Progenitor cell of endocrine pancreas (in vitro differentiated cells): ENCODE measurements at places on chromosomes 7 and 10. TPM values are rescaled to one million over a fixed set of nuclear protein-coding genes. Genes with fewer than 3 reads are reported as not detected.

DNA sequence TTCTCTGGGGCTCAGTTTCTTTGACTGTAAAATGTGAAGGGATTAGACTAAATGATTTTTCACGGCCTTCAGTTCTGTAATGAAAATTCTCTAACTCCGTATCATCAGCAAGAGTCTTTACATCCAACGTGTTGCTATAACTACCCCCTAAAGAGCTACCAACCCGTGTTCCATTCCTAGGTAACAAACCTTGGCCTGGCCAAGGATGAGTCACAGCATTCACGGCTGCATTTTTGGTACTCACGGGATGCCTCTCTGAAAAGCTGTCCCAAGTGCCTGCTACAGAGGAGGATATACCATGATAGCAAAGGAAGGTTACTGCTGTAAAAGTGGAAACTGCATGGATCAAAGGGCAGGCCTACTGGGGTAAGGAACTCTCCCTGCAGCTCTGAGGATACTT is 5.9 kb downstream of the LRRC4 start:
- H3K27ac ChIP-seq = no peak overlapping the region
- H3K4me3 ChIP-seq = no peak overlapping the region
- H3K4me1 ChIP-seq = peaks cover 18% of the 10 kb centered on the region
- no peaks in the 10 kb centered on the region for H3K27me3 ChIP-seq

- peaks cover 15% of the 10 kb centered on the region for H3K4me1 ChIP-seq
- H3K27me3 ChIP-seq = peaks cover 8% of the 10 kb centered on the region
- H3K36me3 ChIP-seq = no peaks in the 10 kb centered on the region
- no peak for DNase-seq
- no peak overlapping the region for H3K4me3 ChIP-seq
Measured at GRCh38 chr7:23295401-23295697, 3.8 kb upstream of the MALSU1 start.

DNA sequence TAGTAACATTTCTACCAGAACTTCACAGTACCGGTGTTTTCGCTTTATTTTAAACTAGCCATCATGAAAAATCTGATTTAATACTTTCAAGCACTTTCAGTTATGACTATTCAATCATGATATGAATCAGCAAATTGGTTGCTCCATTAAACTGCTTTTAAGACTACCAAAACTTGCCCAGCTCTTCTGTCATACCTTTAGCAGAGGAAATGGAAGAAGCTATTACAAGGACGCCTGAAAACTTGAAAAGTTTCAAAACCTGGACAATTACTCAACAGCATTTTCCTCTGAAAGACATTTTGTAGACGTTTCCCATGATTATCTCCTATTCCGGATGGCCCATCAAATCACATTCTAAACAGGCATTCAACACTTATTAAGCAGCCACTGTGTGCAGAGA is 2.0 kb downstream of the JAZF1 start:
- peak overlapping the region; percentile 18 for H3K27ac ChIP-seq
- H3K4me1 ChIP-seq = peaks cover 15% of the 10 kb centered on the region
- H3K27me3 ChIP-seq = peaks cover 33% of the 10 kb centered on the region
- peak overlapping the region; percentile 77 for H3K4me3 ChIP-seq
- no peak for DNase-seq
- no peaks in the 10 kb centered on the region for H3K36me3 ChIP-seq

Gene NEBL
- 13.2 and 17.2 TPM in 2 replicates for total RNA-seq
